Right ventricle myocardium inferior (tissue), 1 donor: ENCODE measurements at places on chromosomes 6 and 20. TPM values are rescaled to one million over a fixed set of nuclear protein-coding genes. Genes with fewer than 3 reads are reported as not detected.

TRAM2 gene
- 12.6 TPM for total RNA-seq

ADGB gene
- total RNA-seq, result not detected

RCAN2 gene
- total RNA-seq, result 273 TPM

LYRM2 gene
- 33.2 TPM for total RNA-seq

SLC13A3 gene
- 0.30 TPM for total RNA-seq

CST2 gene
- not detected for total RNA-seq

DLK2 gene
- 1.9 TPM for total RNA-seq

DNMT3B gene
- 0.32 TPM for total RNA-seq

ARMC2 gene
- total RNA-seq, result 9.5 TPM

EYA2 gene
- 1.5 TPM for total RNA-seq

RSPO4 gene
- total RNA-seq, result not detected

NR2E1 gene
- not detected for total RNA-seq

DEF6 gene
- 2.8 TPM for total RNA-seq

SEMG1 gene
- not detected for total RNA-seq

IBTK gene
- 27.6 TPM for total RNA-seq

TOX2 gene
- total RNA-seq, result 1.1 TPM

TBXT gene
- total RNA-seq, result not detected

MLIP gene
- 407 TPM for total RNA-seq

L3MBTL3 gene
- 3.9 TPM for total RNA-seq

NNAT gene
- 0.19 TPM for total RNA-seq

TRIM15 gene
- not detected for total RNA-seq

OPRL1 gene
- total RNA-seq, result 0.49 TPM

ZNF334 gene
- 0.57 TPM for total RNA-seq

TPMT gene
- 12.0 TPM for total RNA-seq

CDSN gene
- total RNA-seq, result not detected

SALL4 gene
- 0.19 TPM for total RNA-seq

GTSF1L gene
- total RNA-seq, result not detected

MUC21 gene
- not detected for total RNA-seq

RAB23 gene
- total RNA-seq, result 12.0 TPM

PTCHD4 gene
- 0.92 TPM for total RNA-seq

CEP85L gene
- total RNA-seq, result 16.7 TPM

MACROD2 gene
- 5.0 TPM for total RNA-seq

DDX39B gene
- total RNA-seq, result 159 TPM

EYS gene
- not detected for total RNA-seq

ULBP3 gene
- 1.4 TPM for total RNA-seq
